Stimulated activated CD4-positive, alpha-beta T cell treated with anti-CD3 and anti-CD28 coated beads, Interleukin-4, amount 100 ng/mL, for 24 hours (primary cell): ENCODE measurements at places on chromosomes 5 and 9.

DNA sequence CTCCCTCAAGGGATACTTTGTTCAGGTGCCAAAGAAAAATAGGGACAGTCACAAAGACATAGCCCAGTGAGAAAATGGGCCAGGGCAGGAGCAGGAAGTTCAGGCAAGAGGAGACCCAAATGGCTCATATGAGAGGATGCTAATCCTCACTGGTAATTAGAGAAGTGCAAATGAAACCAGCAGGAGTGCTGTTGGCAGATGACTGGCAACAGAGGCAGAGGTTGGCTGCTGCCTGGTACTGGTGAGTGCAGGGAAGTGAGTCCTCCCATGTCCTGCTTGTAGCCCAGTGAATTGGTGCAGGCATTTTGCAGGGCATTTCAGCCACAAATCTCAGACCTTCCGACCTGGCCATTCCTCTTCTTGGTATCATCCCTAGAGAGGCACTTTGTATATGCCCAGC lies 23.5 kb downstream of the ODF2 start:
- DNase-seq: no peak

DNA sequence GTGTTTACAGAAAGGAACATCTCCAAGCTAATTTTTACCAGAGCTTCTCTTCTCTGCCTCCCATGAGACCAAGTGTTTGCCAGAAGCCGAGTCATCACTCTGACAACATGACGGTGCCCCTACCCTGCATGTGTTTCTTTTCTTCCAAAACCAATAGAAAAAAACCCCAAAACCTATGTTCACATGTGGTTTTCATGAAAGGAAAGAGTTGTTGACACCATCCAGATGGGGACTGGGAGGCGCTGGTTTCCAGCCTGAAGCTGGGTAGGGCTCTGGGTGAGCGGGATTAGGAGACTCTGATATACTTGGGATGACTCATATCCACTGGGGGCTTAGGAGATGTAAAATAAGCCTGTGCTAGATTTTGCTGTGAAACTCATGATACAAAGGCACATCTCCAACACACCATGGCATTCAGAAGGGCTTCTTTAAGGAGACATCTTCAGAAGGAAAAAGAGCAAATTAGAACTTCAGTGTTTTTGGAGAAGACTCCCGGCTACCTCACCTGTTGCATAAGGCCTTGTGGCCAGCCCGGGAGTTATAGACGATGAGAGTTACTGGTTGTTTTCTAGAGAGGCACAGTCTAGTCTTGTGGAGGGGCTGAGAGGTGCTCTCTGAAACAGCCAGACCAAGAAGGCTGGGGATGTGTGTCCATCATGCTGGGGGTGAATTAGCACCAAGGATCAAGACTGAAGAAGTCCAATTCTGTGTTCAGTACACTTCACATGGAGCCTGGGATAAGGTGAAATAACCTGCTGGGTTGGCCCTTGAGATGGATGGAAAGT lies 108.9 kb upstream of the LHFPL2 start:
- no peak for DNase-seq

DNA sequence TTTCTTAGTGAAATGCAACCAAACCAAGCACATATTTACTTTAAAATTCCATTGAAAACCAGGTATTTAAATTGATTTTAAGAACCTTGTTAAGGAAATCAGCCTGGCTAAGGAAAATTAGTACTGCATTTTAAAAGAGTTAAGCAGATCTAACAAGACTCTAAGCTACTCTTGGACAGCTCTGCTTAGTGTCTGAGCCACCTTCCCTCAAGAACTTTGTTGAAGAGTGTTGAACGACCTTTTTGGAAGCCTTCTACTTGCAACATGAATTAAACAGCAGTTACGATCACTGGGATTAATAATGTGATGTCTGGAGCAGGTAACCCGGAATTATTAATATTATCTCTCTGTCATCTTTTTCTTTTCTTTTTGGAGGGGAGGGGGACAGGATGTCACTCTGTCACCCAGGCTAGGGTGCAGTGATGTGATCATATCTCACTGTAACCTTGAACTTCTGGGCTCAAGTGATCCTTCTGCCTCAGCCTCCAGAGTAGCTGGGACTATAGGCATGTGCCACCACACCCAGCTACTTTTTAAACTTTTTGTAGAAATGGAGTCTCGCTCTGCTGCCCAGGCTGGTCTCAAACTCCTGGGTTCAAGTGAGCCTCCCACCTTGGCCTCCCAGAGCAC lies 74.7 kb downstream of the ANKRD55 start:
- DNase-seq: no peak

- DNase-seq: no peak
Measured at GRCh38 chr5:80934751-80935150, 25.4 kb upstream of the RASGRF2 start.

DNA sequence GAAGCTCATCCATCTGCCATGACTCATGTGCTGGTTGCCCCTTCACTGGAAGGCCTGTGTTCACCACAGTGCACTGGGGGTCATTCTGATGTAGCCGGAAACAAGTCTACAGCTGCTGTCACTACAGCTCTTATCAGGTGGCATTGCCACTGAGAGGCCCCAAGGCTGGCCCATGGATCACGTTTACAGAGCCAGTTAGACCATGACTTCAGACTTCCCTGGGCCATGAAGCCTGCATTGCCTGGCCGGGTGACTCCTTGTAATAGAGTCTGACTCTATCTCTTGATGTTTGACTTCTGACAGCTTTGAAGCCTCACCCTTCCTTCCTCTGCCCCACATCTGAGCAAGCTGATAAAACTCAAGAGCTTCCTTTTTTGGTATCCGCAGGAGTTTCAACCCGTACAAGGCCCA lies 473.5 kb upstream of the DAP start:
- DNase-seq: no peak

DNA sequence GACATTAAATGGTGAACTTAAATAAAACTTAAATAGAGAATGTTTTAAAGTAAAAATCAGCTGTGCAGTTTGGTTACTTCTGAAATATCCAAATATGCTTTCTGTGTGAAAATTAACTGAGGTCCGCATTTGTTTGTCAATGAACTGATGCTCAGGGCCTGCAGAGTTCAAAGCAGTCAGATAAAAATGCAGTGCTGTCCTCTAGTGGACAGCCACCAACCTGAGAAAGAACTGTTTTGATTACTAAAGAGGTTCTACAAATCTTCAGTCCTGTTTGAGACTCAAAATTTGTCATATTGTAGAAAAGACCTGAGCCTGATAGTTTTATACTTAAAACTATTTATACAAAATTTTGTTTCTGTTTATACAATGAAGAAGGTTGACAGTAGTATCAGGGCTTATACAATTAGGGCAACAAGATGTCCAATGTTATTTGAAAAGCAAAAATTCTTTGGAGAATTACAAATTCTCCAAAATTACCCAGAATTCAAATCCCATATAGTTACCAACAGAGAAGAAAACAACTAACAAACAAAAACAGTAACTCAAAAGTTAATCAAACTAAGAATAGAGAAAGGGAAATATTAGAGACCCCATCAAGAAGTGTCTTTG lies 232.3 kb upstream of the TBCA start:
- no peak for DNase-seq

GRCh38 chr5:168893283-168893682 lies 314.1 kb upstream of the PANK3 start:
- DNase-seq: no peak

- DNase-seq: no peak
Measured at GRCh38 chr5:37495210-37495609, 116.1 kb downstream of the WDR70 start.
